ENCODE measurements at places on chromosomes 6 and 20. TPM values are rescaled to one million over a fixed set of nuclear protein-coding genes. Genes with fewer than 3 reads are reported as not detected.

The CFAP61 gene
- not detected for total RNA-seq

The MAS1 gene
- total RNA-seq, result not detected

The PRDM13 gene
- total RNA-seq, result not detected

The ZC3H12D gene
- not detected for total RNA-seq
